ENCODE measurements at places on chromosomes 2 and 18.

GRCh38 chr2:19818039-19818438 lies 83.7 kb downstream of the TTC32 start:
- DNase-seq: no peak

DNA sequence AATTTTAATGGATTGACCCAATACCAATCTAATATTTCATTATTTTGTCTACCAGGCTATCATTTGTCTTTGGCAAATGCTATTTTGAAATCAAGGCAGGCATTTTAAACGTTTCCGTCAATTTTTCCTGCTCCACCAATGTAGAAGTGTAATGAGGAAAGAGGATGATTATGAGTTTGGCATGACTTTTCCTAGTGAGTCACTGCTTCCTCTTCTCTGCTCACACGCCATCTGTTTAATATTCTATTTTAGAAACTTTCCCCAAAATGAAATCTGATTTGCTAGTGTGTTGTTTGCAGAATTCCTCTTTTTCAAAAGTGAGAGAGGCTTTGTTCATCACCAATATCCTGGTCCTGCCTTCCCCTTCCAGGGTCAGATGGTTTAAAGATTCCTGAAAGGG lies 42.5 kb upstream of the PID1 start:
- DNase-seq: no peak

DNA sequence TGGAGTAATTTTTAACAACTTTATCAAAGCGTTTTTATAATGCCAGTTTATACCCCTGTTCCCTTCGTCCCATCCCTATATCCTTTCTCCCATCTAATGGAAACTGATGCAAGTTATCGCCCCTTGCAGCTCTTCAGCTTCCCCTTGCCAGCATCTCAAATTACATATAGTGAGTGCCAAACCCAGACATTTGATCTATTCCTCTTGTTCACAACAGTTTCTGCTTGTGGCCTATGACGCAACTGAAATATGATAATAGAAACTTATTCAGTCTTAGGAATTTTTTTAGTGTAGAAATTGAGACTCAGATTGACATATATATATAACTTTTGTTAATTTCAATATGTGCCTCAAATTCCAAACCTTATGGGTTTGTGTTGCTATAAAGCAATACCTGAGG lies 562.2 kb upstream of the VWC2L start:
- no peak for DNase-seq

- DNase-seq: no peak
Measured at GRCh38 chr18:32011193-32011592, 7.4 kb upstream of the RNF125 start.

GRCh38 chr18:35542356-35542755 lies 39.2 kb upstream of the GALNT1 start:
- DNase-seq: no peak

Data from thyroid gland (tissue), 4 donors.